Activated gamma-delta T cell (primary cell): ENCODE measurements at places on chromosomes 5 and 9.

DNA sequence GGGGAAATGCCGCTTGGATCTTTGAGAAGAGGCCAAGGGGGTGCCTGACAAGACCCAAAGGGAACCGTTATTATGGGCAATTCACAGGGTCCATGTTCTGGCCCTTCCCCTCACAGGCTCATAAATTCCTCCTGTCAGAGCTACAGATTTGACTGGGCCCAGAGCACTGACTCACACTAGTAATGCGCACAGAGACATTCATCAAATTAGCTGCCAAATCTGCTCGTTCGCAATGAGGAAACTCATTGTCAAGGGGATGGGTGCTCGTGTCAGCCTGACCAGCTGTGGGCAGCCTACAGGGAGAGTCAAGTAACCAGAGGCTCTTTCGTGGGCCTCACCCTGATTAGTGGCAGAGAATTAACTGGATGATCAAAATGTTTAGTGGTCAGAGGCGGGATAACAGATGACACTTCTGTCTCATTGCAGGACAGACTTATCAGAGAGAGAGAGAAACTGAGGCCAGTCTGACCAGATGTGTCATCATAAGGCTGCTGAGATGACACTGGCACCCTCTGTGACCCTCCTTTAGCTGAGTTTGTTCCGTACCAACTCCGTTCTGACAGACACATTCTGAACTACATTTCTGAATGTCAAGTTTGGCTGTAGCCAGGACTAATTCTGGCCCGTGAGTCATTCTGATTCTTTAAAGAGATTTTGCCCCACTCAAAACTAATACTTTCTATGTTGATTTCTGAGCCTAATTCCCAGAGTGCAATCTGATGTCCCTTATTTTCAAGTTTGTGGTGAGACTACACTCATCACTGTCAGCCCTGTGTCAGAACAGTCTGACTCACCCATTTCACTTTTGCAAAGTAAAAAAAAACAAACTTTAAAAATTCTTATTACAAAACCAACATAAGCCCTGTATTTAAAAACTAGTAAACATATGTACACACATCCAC, 377.1 kb downstream of the ACTL7B start:
- DNase-seq = no peak

GRCh38 chr5:172347496-172348052, 64.0 kb upstream of the UBTD2 start:
- DNase-seq = no peak

DNA sequence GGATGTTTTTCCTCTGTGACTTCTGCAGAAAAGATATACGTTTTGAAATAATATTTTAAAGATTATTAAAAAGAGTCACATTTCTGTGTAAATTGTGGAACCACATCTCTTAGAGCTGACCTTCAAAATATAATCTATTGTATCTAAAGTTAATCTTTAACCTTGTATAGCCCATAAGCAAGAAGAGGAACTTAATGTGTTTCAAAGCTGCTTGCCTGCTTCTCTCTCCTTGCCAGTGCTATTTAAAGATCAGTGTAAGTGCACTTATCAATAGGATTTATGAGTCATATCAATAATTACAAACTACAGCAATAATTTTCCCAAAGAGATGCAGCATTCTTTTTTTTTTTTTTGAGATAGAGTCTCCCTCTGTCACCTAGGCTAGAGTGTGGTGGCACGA, 29.4 kb upstream of the GDA start:
- DNase-seq = no peak

DNA sequence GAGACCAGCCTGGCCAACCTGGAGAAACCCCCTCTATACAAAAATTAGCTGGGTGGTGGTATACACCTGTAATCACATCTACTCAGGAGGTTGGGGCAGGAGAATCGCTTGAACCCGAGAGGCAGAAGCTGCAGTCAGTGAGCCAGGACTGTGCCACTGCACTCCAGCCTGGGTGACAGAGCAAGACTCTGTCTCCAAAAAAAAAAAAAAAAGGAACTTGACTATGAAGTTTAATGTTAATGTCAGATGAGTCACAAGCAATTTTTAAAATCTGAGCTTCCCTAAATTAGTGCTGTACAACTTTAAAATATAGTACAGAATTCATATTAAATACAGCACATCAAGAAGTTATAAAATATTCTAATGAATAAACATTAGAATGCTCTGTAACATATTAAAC, 1.5 kb downstream of the MEIKIN start:
- no peak for DNase-seq

DNA sequence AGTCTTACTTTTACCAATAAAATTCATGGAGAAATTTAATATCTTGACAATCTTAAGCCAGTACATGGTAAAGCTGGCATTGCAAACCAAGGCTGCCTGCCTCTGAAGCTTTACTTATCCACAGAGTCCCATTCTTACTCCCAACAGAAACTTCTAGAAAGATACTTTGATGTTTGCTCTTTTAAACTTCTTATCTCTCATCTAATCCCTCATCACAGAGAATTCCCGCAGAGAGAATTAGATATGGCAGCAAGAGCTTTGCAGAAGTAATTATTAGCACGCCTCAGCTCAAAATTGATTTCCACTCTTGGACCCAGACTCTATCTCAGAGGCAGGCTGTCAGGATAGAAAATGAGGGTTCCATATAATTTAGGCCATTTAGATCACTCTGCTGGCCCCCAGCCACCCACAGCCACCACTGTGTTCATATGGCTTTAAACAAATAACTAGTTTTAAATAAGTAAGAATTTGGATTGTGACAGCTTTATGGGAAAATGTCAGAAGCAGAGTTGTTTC, 37.9 kb upstream of the GAS1 start:
- no peak for DNase-seq

DNA sequence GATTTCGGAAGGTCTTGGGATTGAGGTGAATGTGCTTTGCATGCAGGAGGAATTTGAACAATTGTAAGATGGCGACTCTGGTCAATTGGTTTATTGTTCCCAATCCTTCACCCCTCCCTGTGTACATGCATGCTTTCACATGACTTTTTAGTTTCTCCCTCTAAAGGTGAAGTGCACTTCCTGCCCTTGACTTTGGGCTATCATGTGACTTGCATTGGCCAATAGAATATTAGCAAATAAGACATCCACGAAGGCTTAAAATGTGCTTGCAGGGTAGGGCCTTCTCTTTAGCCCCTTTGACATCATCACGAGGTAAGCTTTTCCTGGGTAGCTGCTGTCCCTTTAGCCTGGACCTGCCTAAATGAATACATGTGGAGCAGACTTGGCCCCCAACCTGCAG, 8.1 kb upstream of the ZBTB43 start:
- no peak for DNase-seq

DNA sequence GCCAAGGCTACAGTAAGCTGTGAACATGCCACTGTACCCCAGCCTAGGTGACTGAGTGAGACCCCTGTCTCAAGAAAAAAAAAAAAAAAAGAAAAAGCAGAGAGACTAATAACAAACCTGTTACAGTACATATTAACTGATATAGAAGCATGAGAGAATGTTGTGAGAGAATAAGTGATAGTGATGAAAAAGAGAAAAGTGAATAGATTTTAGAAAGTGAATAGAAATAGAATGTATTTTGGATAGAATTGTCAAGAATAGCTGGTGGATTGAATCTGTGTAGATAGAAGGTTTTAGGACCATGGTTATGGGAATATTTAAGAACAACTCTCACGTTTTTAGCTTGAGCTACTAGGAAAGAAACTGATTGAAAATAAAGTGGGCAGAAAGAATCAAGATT, 135.8 kb downstream of the WDR70 start:
- DNase-seq = no peak

DNA sequence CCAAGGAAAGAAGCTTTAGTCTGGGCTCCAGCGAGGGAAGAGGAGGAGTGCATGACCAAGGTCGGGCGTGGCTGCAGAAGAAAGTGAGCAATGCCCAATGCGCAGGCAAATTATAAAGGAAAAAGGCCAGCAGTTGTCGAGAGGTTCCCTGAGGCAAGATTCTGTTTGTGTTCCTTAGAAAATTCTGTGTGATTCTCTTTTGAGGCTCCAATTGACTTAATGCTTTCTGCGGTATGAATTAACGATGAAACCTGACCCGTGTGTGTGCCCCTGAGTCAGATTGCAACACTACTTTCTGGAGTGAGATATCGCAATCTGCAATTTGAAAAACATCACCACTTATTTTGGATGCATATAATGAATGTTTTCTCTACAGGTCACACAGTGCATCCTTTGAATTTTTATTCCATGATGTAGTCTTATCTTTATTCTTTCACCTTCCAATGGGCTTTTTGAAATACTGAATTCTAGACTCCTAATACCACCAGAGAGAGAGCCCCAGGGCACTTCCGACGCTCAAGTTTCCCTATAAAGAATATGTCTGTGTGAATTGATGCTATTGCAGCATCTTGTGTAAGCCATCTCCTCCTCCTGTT, 117.9 kb upstream of the IL6ST start:
- no peak for DNase-seq

GRCh38 chr9:27468462-27469110, 55.5 kb upstream of the IFNK start:
- DNase-seq = no peak

DNA sequence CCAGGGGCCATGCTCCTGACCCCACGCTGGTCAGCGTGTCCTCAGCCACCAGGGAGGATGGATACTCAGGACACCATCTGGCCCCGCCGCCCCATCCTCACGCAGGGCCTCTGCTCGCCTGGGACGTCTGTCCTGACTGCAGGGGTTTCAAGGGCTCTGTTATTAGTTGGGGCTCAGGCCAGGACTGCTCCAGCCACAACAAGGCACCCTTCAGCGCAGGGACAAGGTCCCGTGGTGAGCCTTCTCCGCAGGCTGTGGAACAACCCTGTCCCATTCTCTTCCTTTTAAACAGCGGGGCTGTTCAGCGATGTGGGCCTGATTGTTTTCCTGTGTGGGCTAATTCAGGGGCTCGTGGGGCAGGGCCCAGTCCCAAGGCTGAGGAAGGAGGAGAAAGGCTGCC, 61.6 kb downstream of the SEMA4D start:
- no peak for DNase-seq

GRCh38 chr5:143135832-143136551, 267.5 kb downstream of the NR3C1 start:
- DNase-seq = no peak

DNA sequence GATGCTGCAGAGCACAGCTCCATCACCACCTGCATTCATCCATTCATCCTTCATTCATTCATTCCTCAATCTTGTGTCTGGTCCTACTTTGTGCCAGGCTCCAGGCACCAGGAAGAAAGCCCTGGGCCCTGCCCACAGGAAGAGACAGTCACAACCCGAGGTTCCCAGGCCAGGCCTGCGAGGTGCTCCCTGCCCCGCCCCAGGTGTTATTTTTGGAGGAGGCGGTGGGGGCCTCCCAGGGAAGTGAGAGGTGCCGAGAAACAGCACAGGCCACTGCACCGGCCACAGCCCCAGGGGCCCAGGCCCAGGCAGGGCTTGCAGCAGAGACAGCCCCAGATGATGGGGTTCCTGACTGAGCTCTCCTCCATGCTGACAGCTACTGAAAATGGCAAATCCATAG, 33.4 kb downstream of the VAV2 start:
- DNase-seq = no peak

DNA sequence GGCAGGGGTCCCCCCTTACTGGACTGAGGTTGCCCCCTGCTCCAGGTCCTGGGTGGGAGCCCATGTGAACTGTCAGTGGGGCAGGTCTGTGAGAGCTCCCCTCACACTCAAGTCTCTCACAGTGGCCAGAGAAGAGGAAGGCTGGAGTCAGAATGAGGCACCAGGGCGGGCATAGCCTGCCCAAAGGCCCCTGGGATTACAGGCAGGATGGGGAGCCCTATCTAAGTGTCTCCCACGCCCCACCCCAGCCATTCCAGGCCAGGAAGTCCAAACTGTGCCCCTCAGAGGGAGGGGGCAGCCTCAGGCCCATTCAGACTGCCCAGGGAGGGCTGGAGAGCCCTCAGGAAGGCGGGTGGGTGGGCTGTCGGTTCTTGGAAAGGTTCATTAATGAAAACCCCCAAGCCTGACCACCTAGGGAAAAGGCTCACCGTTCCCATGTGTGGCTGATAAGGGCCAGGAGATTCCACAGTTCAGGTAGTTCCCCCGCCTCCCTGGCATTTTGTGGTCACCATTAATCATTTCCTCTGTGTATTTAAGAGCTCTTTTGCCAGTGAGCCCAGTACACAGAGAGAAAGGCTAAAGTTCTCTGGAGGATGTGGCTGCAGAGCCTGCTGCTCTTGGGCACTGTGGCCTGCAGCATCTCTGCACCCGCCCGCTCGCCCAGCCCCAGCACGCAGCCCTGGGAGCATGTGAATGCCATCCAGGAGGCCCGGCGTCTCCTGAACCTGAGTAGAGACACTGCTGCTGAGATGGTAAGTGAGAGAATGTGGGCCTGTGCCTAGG, at the start of gene CSF2:
Gene CSF2 (plus strand): TSS at position 559 of the 783 bp plus-strand sequence. CDS start 35 bp downstream, at position 594.
- no peak for DNase-seq

DNA sequence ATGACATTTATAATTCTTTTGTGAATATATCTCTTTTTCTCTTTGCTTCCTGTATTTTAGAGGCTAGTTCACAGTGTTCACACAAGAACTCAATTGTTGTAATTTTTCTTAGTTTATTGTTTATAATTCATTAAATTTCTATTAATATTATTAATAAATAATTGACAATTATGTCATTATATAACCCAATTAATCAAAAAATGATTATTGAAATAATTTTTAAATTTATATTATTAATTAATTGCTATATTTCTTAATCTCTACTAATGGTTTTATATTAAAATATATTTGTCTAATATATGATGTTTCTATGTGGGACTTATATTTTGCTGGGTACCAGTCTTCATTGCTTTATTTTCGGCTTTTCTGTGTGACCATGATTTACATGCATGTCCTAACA, 618.4 kb downstream of the CDH9 start:
- no peak for DNase-seq

GRCh38 chr5:166046956-166047355, 2244.5 kb upstream of the WWC1 start:
- DNase-seq = no peak

DNA sequence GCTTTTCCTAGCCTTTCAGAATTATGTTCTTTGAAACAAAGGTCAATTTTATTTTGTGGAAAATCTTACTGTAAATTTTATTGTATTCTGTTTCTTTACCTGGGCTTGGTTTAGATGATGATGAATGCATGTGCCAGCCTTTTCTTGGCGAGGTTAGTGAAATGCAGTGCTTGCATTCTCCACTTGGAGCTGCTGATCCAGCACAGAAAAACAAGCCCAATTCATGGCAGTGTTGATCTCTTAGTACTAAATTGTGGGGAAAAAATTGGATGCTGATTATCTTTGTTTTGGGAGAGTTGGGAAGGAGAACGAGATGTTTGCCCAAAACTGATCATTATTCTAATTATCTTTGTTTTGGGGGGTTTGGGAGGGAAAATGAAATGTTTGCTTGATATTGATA, 3.7 kb downstream of the HABP4 start:
- DNase-seq = no peak

DNA sequence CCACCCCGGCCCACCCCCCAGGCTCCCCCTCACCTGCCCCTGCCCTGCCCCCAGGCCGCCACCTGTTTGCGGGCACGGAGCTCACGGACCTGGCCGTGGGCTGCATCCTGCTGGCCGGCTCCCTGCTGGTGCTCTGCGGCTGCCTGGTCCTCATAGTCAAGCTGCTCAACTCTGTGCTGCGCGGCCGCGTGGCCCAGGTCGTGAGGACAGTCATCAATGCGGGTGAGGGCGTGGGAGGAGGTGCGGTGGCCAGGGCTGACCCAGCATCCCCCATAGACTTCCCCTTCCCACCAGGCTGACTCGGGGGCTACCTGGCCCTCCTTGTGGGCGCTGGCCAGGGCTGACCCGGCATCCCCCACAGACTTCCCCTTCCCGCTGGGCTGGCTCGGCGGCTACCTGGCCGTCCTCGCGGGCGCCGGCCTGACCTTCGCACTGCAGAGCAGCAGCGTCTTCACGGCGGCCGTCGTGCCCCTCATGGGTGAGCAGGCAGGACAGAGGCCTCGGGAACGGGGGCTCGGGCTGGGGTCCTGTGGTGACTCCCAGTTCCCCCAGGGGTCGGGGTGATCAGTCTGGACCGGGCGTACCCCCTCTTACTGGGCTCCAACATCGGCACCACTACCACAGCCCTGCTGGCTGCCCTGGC, 3.5 kb downstream of the SLC34A3 start:
- DNase-seq = no peak
